ENCODE measurements at places on chromosomes 11 and 22.
A peak's percentile ranks its signal among the peaks of the same experiment; 100 is the strongest.

- DNase-seq, result no peak
Measured at GRCh38 chr22:46072981-46073682, 77.2 kb upstream of the PPARA start.

- no peak for DNase-seq
Measured at GRCh38 chr11:47837292-47837691, 10.9 kb downstream of the NUP160 start.

- no peak for DNase-seq
Measured at GRCh38 chr11:121596195-121597155, 143.7 kb upstream of the SORL1-AS1 start.

- DNase-seq, result no peak
Measured at GRCh38 chr11:68387840-68388239, 72.7 kb upstream of the PPP6R3 start.

GRCh38 chr11:123381149-123381548, 48.9 kb upstream of the GRAMD1B start:
- no peak for DNase-seq

DNA sequence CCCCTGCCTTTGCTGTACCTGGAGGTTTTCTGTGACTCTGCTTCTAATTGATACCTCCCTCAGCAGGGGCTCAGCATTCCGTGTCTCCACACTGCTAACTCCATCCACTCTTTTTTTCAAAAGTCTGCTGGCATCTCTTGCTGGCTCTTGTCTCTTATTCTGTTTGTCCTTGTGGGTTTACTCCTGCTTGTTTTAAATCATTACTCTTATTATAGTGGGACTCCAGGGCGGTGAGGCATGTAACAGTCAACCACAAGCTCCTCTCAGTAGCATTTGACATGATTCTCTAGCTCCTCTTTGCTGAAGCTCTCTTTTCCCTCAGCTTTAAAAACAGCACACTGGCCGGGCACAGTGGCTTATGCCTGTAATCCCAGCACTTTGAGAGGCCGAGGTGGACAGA, 260.2 kb upstream of the NARS2 start:
- no peak for DNase-seq

GRCh38 chr22:26916236-26916635, 258.8 kb downstream of the MIAT start:
- DNase-seq, result no peak

DNA sequence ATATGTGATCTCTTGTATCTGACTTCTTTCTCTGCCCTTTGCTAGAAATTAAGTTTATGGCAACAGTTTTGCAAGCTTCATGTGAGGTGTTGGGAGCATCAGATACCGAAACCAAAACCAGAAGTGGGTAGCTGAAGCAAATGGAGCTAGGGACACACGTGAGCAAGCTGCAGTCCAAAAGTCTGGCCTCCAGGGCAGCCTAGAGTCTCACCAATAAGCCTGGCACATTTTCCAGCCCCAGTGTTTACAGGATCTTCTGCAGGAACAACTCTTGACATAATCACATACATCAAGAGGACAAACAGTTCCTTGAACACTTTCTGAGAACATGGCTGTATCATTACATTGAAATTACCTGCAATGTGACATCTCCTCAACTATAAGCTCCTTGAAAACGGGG, 114.1 kb downstream of the LARGE1 start:
- no peak for DNase-seq

- DNase-seq, result no peak
Measured at GRCh38 chr11:114614127-114614720, 18.6 kb upstream of the NXPE4 start.

- DNase-seq, result no peak
Measured at GRCh38 chr22:37591823-37592404, 12.0 kb upstream of the LGALS2 start.

DNA sequence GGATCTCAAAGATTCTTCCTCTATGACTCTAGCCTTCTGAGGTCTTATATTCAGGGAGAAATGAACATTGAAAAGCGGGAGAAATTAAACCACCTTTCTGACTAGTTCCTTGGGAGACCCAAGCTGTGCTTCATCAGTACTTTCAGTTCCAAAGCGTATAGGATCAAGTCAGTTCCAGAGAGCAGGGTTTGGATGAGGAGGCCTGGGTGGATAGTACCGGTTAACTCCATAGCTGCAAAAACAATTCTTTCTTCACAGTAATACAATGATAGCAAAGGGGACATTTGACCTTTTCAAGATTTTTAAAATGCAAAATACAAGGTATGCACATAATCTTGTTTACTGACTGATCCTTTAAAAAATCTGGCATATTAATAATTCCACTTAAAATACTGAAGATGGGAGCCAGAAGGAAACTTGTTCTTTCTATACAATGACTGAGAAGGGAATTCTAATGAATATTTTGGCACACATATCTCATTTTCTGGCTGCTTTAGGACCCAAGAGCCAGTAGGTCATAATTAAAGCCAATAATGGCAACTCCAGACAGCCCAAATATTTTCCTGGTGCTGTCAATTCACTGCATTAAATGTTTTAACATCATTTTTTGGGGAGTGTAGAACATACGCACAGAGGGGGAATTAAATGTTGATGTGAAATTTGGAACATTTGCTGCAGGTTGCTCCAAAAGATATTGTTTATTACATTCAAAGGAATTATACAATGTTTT, 16.0 kb downstream of the ADM start:
- DNase-seq, result no peak

DNA sequence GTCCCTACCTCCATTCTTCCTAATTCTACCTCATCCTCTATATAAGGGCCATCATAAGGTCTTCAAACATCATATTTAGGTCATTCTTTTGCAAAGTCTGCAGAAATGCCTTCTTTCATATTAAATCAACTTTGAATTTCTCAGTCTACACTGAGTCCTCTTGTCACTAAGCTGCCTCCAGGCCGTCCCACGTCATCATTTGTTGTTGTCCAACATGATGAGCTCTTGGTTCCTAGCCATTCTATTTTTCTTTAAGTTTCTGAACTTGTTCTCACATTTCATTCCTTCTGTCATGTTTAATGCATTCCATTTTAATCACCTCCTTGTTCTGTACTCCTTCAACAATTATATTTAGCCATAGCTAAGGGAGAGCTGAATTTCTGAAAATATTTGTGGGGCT, 59.2 kb upstream of the PGR start:
- DNase-seq, result no peak

- DNase-seq, result peak; percentile 67
Measured at GRCh38 chr22:43230971-43231723, 44.2 kb upstream of the TTLL12 start.

Data from stimulated activated CD4-positive, alpha-beta T cell treated with anti-CD3 and anti-CD28 coated beads, Interleukin-4, amount 100 ng/mL, for 1 hour (primary cell).